ENCODE measurements at places on chromosomes 6 and 20.
A peak's percentile ranks its signal among the peaks of the same experiment; 100 is the strongest.

GRCh38 chr6:141598487-141598886 is 534.2 kb upstream of the GJE1 start:
- no peak for DNase-seq

- no peak for DNase-seq
Observed at GRCh38 chr20:11120431-11120830, 446.6 kb upstream of the JAG1 start.

DNA sequence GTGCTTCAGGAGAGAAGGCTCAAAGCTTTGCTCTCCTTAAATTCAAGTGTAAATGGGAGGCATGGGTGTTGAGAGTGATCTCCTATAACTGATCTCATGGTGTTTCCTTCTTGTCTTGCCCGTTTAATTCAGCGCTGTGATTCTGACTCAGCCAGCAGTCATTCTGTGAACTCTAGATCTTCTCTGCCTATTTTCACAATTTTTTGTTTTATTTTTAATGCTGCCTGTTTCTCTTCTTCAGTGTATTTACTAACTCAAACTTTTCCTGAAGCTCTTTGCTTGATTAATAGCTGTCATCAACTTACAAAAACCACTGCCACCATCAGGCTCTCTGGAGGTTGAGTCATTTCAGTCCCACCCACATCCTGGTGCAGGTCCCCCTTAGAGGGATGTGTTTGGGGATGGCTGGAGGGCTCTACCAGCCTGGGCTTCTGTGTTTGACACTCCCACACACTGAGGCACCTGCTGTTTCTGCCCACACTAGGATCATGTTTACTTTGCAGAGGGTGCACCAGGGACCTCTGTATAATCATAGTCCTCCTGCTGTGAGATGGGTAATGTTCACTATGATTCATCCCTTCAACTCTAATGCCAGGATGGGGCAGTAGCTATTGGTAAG is 94.0 kb downstream of the SHLD1 start:
- no peak for DNase-seq

DNA sequence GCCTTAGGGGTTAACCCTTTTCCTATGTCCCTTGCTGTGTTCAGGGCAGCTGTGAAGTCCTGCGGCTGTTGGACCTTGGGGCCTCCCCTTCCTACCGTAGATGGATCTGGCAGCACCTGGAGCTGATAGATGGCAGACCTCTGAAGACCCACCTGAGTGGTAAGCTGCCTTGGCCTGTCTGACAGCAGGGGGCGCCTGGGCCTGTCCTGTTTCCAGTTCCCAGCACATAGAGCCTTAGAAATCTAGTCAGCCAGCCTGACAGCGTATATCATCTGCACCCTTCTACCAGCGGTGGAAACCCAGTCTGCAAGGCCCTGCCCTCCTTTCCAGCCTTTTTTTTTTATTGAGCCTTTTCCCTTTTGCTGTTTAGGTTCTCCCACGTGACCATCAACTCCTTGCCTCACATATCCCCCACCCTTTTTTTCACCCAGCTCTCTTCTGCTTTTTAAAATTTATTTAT is 26.6 kb downstream of the CNBD2 start:
- DNase-seq, result peak; percentile 89

DNA sequence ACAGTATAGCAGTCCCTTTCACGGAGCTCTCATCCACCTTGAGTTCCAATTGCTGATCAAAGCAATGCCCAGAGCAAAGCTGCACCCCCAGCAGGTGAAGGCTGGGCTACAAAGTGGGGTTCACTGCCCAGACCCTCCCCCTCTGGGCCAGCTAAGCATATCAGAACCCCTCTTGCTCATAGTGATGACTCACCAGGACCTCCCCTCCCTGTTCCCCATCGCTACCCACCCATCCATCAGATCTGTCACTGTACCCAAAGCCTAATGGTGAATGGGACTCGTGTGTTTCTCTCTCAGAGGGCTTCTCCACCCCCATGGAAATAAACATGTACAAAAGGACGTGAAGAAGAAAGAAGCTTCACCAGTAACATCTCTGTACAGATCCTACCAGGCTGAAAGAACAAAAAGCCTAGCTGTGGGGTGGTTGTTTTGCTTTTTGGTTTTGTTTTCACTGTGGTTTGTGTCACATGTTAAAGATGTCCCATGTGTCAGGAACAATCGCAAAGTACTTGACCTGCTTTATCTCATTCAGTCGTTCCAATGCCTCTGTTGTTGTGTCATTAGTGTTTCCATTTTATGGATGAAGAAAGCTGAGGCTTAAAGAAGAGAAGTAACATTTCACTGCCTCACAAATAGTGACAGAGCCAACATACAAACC is 518.5 kb downstream of the CD83 start:
- no peak for DNase-seq

DNA sequence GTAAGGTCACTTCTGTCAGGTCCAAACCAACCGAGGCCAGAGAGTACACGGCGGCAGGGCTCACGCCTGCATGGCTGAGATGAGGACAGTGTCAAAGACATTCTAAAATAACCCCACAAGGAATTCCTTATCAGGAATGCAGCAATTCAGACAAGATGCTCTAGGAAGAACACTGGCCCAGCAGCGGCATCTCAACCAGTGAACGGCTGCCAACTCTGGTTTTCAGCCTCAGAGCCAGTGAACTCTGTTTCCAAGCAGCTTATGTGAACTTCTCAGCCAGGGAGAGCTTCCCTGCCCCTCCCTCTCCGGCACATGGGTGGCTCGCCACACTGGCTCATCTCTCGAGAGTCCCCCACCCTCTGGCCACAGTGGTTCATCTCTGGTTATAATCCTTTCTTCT is 36.9 kb downstream of the KCNQ2 start:
- DNase-seq, result no peak

DNA sequence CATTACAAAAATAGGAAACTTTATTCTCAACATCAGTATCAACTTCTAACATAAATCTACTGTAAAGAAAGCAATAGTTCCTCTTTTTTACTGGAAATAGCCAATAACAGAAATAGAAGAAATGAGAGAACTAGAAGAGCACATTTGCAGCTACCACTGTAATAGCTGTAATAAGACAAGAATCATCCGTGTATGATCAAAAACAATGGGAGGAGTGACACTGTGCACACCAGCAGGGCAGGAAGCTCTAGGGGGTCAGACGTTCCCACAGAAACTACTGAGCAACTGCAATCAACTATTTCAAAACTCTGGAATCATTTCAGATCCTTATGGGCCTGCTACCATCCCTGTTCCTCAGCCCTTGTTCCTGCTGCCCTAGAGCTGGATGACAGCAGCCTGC is 43.7 kb downstream of the NINL start:
- DNase-seq, result no peak

DNA sequence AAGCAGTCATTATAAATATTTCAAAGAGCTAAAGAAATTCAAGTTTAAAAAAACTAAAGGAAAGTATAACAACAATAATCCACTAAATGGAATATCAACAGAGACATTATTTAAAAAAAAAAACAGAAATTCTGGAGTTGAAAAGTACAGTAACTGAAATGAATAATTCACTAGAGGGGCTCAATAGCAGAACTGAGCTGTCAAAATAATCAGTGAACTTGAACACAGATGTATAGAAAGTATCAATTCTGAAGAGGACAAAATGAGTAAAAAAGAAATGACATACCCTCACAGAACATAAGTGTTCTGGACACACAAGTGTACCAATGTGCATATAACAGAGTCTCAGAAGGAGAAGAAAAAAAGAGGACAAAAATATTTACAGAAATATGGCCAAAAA is 191.6 kb upstream of the RUNX2 start:
- DNase-seq, result no peak

GRCh38 chr20:20993372-20993771 is 112.8 kb downstream of the LINC00237 start:
- no peak for DNase-seq

GRCh38 chr6:44527583-44528369 is 140.3 kb downstream of the CDC5L start:
- DNase-seq, result no peak

DNA sequence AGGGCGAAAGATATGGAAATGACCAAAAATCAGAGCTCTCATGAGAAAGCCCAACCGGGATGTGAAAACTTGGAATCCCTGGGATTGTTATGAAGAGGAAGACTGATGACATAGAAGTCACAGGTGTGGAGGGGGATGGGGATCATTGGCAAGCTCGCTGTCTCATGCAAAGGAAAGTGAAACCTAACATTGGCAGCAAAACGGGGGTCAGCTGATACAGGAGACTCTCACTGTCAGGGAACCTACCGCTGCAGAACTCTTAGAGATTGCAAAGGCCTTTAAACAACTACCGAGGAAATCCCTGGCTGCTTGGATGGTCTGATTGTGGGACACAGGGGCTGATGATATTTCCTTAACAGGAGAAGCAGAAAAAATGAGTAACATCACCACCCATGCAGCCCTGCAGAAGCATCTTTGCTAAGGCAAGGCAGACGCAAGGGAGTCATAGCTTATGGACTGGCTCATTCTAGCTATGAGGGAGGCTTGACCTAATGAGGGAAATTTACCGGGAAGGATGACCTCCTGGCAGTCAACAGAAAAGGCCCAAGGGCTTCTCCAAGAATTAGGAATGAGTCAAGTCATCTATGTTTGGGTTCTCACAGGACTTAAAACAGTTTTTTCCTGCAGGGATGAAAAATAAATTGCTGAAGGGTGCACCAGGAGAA is 7.0 kb downstream of the MUC21 start:
- no peak for DNase-seq

DNA sequence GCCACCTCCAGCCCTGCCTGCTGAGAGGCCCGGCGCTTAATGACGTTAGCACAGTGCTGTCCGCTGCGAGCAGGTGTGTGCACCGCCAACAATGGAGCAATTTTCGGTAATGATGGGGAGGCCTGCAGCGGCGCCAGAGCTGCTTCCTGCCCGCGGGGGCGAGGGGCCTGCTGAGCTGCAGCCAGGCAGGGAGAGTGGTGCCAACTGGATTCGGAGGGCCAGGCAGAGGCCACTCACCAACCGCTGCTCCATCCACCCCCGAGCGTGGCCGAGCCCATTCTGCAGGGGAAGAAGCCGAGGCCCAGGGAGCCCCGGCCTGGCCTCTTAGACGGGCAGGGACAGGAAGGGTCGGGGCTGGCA is 9.6 kb downstream of the HRH3 start:
- no peak for DNase-seq

DNA sequence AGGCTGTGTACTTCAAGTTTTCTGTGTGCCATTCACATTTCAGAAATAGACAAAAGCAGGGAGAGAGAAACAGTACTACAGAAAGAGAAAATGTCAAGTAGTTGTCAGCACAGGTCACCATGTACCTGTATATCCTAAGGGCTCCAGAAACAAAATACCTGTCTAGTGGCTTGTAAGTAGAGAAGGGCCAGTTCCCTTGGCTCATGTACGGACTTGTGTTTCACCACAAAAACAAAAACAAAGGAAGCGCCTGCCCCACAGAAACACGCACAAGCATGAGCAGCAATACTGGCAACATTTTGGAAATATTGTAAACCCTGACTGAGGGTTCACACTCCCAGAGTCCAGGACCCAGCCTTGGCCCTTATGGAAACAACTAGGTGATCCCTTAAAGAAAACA is 44.3 kb downstream of the CNKSR3 start:
- no peak for DNase-seq

DNA sequence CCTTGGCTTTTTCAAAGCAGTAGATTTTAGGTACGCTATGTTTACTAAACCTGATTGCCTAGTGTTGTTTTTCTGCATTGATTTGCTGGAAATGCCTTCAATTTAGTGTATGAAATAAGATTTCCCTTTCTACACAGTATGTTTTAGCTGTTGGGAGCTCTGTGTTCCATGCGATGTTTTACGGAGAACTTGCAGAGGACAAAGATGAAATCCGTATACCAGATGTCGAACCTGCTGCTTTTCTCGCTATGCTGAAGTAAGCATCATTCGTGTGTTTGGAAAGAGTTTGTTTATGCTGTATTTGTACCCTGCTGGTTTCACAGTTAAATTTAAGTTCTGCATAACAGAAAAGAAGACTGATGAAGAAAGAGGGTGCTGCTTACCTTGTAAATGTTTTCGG is 1.9 kb downstream of the BTBD3 start:
- no peak for DNase-seq

GRCh38 chr20:45372241-45372640 is 5.9 kb downstream of the TP53TG5 start:
- DNase-seq, result no peak

GRCh38 chr6:113011801-113012200 is 664.7 kb downstream of the RFPL4B start:
- no peak for DNase-seq

GRCh38 chr6:73523434-73524123 is 2.7 kb upstream of the EEF1A1 start:
- peak; percentile 72 for DNase-seq

All from psoas muscle (tissue), 8 donors.